ENCODE measurements at places on chromosomes 3 and 15. TPM values are rescaled to one million over a fixed set of nuclear protein-coding genes. Genes with fewer than 3 reads are reported as not detected.

The GREM1 gene
- total RNA-seq = not detected

GRCh38 chr15:59300618-59301139 lies 72.0 kb downstream of the MYO1E start:
- no peak for DNase-seq
- H3K27me3 ChIP-seq = no peaks in the 10 kb centered on the region
- H3K4me3 ChIP-seq = no peak overlapping the region
- no peaks in the 10 kb centered on the region for H3K36me3 ChIP-seq
- H3K27ac ChIP-seq = peak overlapping the region; percentile 25
- H3K4me1 ChIP-seq = peaks cover 22% of the 10 kb centered on the region

GRCh38 chr3:46060551-46060950 lies 33.3 kb upstream of the XCR1 start:
- H3K4me1 ChIP-seq = peaks cover 16% of the 10 kb centered on the region
- H3K27me3 ChIP-seq = peaks cover 2% of the 10 kb centered on the region
- no peak overlapping the region for H3K27ac ChIP-seq
- no peak for DNase-seq
- H3K4me3 ChIP-seq = no peak overlapping the region

GRCh38 chr15:73053398-73053723 lies 1.1 kb downstream of the NEO1 start:
- peak; percentile 8 for DNase-seq
- no peaks in the 10 kb centered on the region for H3K36me3 ChIP-seq
- H3K4me3 ChIP-seq = peak overlapping the region; percentile 60
- H3K27ac ChIP-seq = no peak overlapping the region
- H3K4me1 ChIP-seq = peaks cover 2% of the 10 kb centered on the region

The NUSAP1 gene
- total RNA-seq = 5.4 TPM

- DNase-seq = no peak
- H3K4me1 ChIP-seq = no peaks in the 10 kb centered on the region
- H3K36me3 ChIP-seq = no peaks in the 10 kb centered on the region
- H3K4me3 ChIP-seq = no peak overlapping the region
- no peak overlapping the region for H3K27ac ChIP-seq
Observed at GRCh38 chr3:139308560-139308959, 35.3 kb upstream of the MRPS22 start.

GRCh38 chr3:68378631-68379030 lies 553.7 kb downstream of the TAFA4 start:
- H3K36me3 ChIP-seq = no peaks in the 10 kb centered on the region
- no peak overlapping the region for H3K27ac ChIP-seq
- no peaks in the 10 kb centered on the region for H3K27me3 ChIP-seq
- H3K4me3 ChIP-seq = no peak overlapping the region
- no peaks in the 10 kb centered on the region for H3K4me1 ChIP-seq
- no peak for DNase-seq

The LAMB2 gene
- total RNA-seq = 2.1 TPM

GRCh38 chr3:35929158-35929557 lies 289.8 kb downstream of the ARPP21 start:
- H3K4me3 ChIP-seq = no peak overlapping the region
- DNase-seq = no peak
- H3K27me3 ChIP-seq = no peaks in the 10 kb centered on the region
- no peak overlapping the region for H3K27ac ChIP-seq
- H3K36me3 ChIP-seq = no peaks in the 10 kb centered on the region

DNA sequence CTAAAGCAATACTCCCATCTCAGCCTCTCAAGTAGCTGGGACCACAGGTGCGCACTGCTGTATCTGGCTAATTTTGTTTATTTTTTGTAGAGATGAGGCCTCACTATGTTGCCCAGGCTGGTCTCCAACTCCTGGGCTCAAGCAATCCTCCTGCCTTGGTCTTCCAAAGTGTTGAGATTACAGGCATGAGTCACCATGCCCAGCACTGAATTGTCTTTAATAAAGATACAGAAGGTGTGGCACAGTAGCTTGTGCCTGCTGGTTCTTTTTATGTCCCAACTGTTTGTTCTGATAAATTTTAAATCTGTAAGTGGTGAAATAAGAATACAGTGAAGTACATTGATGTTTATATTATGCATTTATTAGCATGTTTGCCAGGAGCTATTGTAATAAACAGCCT lies 20.6 kb upstream of the TRAK1 start:
- H3K27me3 ChIP-seq = no peaks in the 10 kb centered on the region
- H3K4me1 ChIP-seq = no peaks in the 10 kb centered on the region
- H3K36me3 ChIP-seq = no peaks in the 10 kb centered on the region
- H3K27ac ChIP-seq = no peak overlapping the region
- DNase-seq = no peak

DNA sequence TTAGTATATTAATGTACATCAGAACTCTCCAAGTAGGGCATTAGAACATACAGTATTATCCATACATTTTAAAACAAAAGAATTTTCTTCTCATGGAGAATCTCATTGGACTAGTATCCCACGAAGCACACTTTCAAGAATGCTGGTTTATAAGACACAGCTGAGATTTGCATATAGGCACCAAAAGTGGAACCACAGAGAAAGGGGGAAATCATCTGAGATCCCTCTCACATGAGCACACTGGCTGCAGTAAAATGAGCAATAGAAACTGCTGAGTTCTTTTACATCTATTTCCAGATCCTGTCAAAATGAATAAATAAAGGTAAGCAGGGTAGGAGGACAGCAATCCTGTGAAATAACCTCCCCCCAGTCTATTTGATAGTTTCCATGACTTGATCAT lies 665.3 kb downstream of the FHIT start:
- no peaks in the 10 kb centered on the region for H3K27me3 ChIP-seq
- H3K27ac ChIP-seq = no peak overlapping the region
- no peak for DNase-seq
- H3K36me3 ChIP-seq = no peaks in the 10 kb centered on the region

- no peaks in the 10 kb centered on the region for H3K4me1 ChIP-seq
- H3K27ac ChIP-seq = no peak overlapping the region
- H3K4me3 ChIP-seq = no peak overlapping the region
Observed at GRCh38 chr15:41727143-41727542, 47.1 kb upstream of the MAPKBP1 start.

The SLC9C1 gene
- not detected for total RNA-seq

GRCh38 chr3:129749692-129750091 lies 143.2 kb upstream of the PLXND1 start:
- H3K4me1 ChIP-seq = no peaks in the 10 kb centered on the region
- no peak for DNase-seq
- no peaks in the 10 kb centered on the region for H3K27me3 ChIP-seq
- no peak overlapping the region for H3K27ac ChIP-seq
- H3K36me3 ChIP-seq = no peaks in the 10 kb centered on the region

- H3K36me3 ChIP-seq = no peaks in the 10 kb centered on the region
- no peak for DNase-seq
- no peak overlapping the region for H3K4me3 ChIP-seq
- H3K4me1 ChIP-seq = peaks cover 13% of the 10 kb centered on the region
Observed at GRCh38 chr15:100914876-100915275, 4.3 kb upstream of the LRRK1 start.

The CXCR6 gene
- total RNA-seq = 2.0 TPM

- no peak for DNase-seq
- no peaks in the 10 kb centered on the region for H3K4me1 ChIP-seq
- no peak overlapping the region for H3K27ac ChIP-seq
- no peaks in the 10 kb centered on the region for H3K27me3 ChIP-seq
- H3K4me3 ChIP-seq = no peak overlapping the region
Observed at GRCh38 chr3:120129051-120129450, 34.8 kb upstream of the GSK3B start.

DNA sequence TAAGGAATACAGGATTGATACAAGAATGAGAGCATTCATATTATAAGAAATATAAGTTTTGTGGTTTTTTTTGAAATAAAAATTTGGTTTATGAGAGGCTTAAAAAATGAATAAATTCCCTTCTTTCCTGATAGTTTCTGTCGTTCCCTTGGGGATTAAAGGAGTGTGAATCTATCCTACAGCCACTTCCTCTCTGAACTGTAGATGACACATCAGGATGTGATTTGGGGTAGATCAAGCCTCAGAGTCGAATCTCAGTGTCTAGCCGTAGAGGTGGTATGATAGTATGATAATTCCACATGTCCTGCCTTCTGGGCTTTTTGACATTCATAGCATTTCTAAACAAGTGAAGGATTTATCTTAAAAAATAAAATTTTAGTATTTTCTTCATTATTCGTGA lies 343.1 kb downstream of the LPP start:
- no peaks in the 10 kb centered on the region for H3K4me1 ChIP-seq
- no peaks in the 10 kb centered on the region for H3K36me3 ChIP-seq
- no peak for DNase-seq
- no peak overlapping the region for H3K27ac ChIP-seq
- no peak overlapping the region for H3K4me3 ChIP-seq

GRCh38 chr3:157423337-157423736 lies 13.3 kb upstream of the PTX3 start:
- H3K4me3 ChIP-seq = no peak overlapping the region
- no peak overlapping the region for H3K27ac ChIP-seq
- no peaks in the 10 kb centered on the region for H3K4me1 ChIP-seq
- H3K27me3 ChIP-seq = no peaks in the 10 kb centered on the region
- DNase-seq = no peak
- H3K36me3 ChIP-seq = no peaks in the 10 kb centered on the region

- no peak overlapping the region for H3K4me3 ChIP-seq
- no peaks in the 10 kb centered on the region for H3K4me1 ChIP-seq
- no peaks in the 10 kb centered on the region for H3K27me3 ChIP-seq
- no peak for DNase-seq
- H3K36me3 ChIP-seq = peaks cover 89% of the 10 kb centered on the region
Observed at GRCh38 chr3:47000198-47000815, 20.8 kb downstream of the NBEAL2 start.

GRCh38 chr3:50319894-50320625 lies 2.5 kb downstream of the HYAL2 start:
- H3K4me1 ChIP-seq = peaks cover 6% of the 10 kb centered on the region
- no peaks in the 10 kb centered on the region for H3K36me3 ChIP-seq
- peak overlapping the region; percentile 84 for H3K4me3 ChIP-seq
- DNase-seq = no peak
- no peak overlapping the region for H3K27ac ChIP-seq
- no peaks in the 10 kb centered on the region for H3K27me3 ChIP-seq

Data from T-cell (primary cell).